ENCODE measurements at places on chromosomes 5 and 9.
A peak's percentile ranks its signal among the peaks of the same experiment; 100 is the strongest.

DNA sequence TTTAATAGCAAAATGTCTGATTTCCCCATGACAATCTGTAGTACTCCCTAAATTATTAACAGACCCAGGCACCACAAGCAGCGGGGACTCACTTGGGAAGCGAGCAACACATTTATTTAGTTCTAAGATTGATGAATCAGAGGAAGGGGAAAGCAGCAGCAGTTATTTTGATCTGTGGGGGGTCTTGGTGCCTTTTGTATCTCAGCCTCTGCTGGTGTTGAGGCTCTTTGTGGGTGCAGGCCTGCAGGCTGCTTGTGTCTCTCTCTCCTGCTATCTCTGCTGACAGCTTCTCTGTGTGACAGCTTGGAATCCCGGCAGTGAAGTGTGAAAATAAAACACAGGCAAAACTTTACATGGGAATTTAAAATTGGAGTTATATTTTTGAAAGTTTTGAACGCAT lies 878.2 kb upstream of the DMAC1 start:
- no peak for DNase-seq

DNA sequence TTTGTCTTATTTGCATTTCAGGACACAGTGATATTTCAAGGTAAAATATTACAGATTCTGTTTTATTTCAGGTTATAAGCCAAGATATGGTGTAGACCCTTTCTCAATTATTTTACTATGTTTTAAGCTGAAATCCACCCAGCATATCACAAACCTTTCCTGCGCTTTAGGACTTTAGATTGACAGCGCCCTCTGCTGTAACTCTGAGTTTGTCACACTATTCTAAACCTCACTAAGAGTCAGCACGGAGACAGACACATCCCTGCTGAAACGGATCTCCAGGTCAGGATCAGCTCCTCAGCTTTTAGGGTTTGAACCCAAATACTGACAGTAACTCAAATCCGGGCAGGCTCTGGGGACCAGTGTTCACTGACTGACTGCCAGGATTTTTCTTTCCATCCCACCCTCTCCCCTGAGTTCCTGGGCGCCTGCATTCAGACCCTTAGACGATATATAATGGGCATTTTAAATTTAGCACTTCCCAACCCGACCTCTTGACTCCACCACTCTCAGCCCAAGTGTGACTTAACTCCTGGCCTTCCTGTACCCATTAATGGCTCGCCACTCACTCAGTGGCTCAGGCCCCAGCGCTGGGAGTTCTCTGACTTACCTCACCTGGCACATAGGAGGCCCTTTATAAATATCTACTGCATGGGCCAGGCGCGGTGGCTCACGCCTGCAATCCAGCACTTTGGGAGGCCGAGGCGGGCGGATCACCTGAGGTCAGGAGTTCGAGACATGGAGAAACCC lies 33.5 kb downstream of the TLX3 start:
- DNase-seq, result peak; percentile 65

GRCh38 chr9:114116126-114116747 lies 17.1 kb upstream of the KIF12 start:
- no peak for DNase-seq

- no peak for DNase-seq
Observed at GRCh38 chr5:137176126-137176525, 323.0 kb downstream of the SPOCK1 start.

DNA sequence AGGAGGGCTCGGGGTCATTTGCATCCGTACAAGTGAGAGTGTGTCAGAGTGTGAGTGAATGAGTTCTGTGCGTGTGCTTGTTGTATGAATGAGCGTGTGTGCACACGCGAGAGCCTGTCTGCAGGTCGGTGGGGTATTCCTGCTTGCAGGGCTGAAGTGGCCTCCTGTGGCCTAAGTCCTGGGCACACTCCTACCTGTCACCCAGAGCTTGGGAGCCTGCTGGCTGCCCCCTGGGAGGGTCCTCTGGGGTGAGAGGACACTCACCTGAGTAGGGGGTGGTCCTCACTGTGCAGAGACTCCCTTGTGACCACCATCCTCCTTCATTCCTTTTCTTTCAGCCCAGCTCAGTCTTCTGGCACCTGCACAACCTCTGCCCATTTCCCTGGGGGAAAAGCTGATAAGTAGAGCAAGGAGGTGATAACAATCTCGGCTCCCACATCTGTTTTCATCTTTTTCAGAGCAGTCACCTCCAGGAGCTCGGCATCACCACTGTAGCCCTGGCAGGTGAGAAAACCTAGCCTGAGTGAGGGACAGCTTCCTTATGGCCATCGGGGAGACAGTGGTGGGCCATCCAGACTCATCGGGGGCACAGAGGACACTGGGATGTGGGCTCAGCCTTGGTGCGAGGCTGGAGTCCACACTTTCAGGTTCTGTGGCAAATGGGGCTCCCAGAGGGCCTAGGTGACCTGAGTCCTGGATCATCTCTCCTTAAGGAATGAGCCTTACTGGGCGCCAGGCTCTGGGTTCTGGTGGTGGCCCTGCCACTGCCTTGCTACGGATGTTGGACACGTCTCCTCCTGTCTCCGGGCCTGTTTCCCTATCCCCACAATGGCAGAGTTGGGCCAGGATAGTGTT lies 38.7 kb upstream of the SYNPO start:
- DNase-seq, result no peak

GRCh38 chr9:4225291-4226028 lies 74.4 kb downstream of the GLIS3 start:
- peak; percentile 97 for DNase-seq

- no peak for DNase-seq
Observed at GRCh38 chr5:136098176-136098575, 34.5 kb upstream of the SMAD5 start.

Measured in fibroblast of skin of back (primary cell).